Muscle of leg (tissue), 16 donors: ENCODE measurements at places on chromosomes 6 and 20.

DNA sequence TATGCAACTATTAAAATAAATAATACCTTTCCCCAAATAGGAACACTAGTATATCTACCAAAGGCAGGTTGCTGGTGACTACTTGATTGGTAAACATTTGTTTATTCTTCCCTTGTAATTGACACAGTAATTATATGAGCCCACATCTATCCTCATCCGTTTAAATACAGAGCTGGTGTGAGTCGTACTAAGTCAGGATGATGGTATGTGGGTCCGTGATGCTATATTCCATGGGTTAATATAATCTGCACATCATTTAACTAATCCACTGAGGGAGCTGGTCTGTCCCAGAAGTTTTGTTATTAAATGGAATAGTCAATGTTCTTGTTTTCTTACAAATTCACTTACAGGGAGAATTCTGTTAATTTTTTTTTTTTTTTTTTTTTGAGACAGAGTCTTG is 164.0 kb upstream of the AGPAT4 start:
- no peak for DNase-seq

DNA sequence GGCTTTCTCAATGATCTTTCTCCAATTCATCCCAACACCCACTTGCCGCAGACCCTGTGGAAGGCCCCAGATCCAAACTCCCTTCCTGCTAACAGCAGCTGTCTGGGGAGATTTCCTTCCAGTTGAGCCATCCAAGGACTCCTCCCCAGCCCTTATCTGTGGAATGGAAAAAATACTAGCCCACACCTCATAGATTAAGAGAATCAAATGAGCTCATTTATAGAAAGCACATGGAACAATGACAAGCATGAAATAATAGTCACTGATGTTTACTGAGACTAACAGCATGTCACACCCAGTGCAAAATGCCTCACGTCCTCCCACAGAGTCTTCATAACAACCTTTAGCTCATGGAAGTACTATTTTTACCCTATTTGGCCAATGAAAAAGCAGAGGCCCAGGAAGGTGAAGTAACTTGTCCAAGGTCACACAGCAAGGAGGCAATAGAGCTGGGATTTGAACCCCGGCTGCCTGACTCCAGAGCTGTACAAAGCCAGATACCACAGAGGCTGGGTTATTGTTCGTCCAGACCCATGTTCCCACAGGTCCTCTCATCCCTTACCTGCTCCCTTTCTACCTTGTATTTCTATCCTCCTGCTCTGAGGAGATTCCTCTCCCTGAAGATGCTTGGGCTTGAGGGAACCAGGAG is 23.4 kb upstream of the PTGIS start:
- DNase-seq: peak; percentile 85

DNA sequence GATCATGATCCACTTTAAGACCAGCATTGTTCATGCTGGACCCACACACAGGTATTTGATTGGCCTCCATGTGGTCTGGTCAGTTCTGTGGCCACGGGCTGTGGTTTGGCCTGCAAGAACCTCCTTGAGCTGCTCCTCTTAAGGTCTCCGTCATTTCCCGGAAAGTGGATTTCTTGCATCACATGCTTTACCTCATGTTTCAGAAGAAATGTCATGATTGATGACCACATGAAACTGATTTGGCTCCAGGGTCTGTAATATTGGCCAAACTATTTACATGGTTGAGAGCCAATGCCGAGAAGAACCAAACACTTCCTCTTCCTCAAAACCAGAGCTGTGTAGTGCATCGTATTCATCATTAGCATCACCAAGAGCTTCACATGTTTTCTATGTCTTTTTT is 13.2 kb upstream of the RSPH3 start:
- DNase-seq: no peak

GRCh38 chr6:143556529-143556928 is 45.0 kb upstream of the FUCA2 start:
- no peak for DNase-seq

GRCh38 chr6:52410979-52411378 is 9.2 kb upstream of the EFHC1 start:
- DNase-seq: no peak
